ENCODE measurements at places on chromosomes 6 and 20. TPM values are rescaled to one million over a fixed set of nuclear protein-coding genes. Genes with fewer than 3 reads are reported as not detected.

The LPIN3 gene
- total RNA-seq = 3.8 TPM

The CST2 gene
- total RNA-seq = not detected

The PACRG gene
- total RNA-seq = 0.26 TPM

The MYL9 gene
- 217 TPM for total RNA-seq

The ISM1 gene
- 0.24 TPM for total RNA-seq

The CNKSR3 gene
- 6.4 TPM for total RNA-seq

The FOXA2 gene
- total RNA-seq = not detected

The EFHC1 gene
- 11.8 TPM for total RNA-seq

The MICB gene
- total RNA-seq = 6.8 TPM

The GSTA3 gene
- not detected for total RNA-seq

The SRF gene
- total RNA-seq = 59.7 TPM

The SYNDIG1 gene
- 5.4 TPM for total RNA-seq

The GPR63 gene
- total RNA-seq = 5.9 TPM

The B3GAT2 gene
- 0.24 TPM for total RNA-seq

The HDGFL1 gene
- total RNA-seq = not detected

The SAMD3 gene
- total RNA-seq = 0.26 TPM

The IMPG1 gene
- total RNA-seq = not detected

The BMP5 gene
- not detected for total RNA-seq

The RBM24 gene
- 0.55 TPM for total RNA-seq

The ENPP3 gene
- 0.15 TPM for total RNA-seq
